Cortex of kidney (tissue), 1 donor: ENCODE measurements at places on chromosomes 13 and 19.

DNA sequence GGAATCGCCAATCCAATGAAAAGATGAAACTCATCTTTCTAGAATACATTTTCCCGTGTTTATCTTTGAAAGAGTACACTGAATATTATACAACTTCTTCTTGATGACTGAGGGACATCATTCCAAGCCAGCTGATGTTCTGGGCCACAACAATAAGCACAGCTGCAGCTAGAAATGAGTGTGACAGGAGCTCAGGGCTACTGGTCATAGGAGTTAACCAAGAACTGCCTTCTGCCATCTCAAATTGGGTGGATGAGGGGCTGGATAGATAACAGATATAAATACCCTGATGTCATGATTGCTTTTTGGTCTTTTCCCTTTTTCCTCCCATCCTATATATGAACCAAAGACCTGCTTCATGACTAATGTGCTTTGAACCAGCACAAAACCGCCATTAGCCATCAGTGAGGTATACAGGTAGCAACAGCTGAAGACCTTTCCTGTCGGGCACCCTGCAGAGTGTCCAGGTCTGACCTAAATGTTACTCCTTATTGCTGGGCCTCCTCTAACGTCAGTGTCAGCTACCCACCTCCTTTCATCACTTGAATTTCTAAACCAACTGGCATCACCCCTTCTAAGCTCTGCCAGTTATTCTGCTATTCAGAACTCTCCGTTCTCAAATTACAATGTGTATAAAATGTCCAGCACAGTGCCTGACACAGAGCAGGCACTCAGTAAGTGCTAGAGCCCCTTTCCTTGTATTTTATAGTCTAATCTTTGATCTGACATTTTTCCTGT is 178.2 kb downstream of the ENOX1 start:
- no peak for DNase-seq

- DNase-seq = no peak
Measured at GRCh38 chr19:16506961-16507360, 10.8 kb downstream of the C19orf44 start.

DNA sequence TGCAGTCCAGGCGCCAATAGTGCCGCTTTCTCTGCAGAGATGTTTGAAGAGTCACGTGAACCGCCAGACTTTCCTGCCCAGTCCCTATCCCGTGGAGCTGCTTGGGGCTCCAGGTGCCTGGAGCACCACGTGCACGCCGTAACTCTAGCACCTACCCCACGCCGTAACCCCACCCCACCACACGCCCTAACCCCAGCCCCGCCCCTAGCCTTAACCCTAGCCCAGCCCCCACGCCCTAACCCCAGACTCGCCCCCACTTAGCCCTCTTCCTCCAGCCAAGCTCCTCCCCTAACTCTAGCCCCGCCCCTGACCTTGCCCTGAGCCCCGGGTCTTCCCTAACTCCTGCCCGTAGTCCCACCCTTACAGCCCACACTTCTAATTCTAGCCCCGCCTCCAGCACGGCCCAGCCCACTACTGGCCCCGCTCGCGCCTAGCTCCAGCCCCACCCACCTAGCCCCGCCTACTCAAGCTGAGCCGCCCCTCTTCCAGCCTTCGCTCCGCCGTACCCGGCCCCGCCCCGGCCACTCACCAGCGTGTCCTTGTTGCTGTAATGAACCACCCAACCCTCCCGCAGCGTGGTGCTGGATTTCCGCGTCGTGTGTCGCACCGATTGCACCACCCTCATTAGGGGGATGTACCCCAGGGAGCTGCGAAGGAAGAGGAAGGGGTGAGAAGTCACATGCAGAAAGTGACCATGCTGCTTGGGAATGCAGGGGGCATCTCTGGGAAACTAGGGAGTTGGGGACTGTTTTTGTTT is 19.5 kb downstream of the PRKD2 start:
- DNase-seq = no peak

DNA sequence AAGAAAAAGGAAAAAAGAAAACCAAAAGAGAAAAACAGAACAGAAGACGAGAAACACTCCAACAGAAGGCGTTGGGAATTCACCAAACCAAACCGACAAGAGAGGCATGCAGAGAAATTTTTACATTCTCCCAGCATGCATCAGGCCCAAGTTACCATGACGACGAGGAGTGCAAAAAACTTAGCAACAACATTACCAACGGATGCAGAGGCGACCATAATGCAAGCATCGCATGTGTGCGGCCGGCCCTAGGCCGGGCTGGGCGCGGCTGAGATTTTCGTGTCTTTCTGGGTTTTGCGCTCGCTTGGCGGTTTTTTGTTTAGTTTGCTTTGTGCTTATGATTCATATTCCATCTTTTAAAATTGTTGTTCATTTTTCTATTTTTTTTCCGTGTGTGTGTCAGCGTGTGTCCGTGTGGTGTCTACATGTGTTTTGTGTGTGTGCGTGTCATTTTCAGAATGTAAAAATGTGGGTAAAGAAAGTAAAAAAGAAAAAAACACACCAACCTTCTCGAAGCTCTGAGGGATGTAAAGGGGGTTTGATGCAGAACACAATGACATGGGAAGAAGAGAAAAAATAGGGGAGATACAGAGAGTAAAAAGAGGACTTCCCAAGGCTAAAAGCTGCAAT is 84.9 kb downstream of the PTPRS start:
- no peak for DNase-seq

GRCh38 chr19:41744850-41745249 is 10.5 kb upstream of the CEACAM6 start:
- DNase-seq = no peak

- no peak for DNase-seq
Measured at GRCh38 chr13:53343361-53343744, 314.7 kb downstream of the OLFM4 start.

DNA sequence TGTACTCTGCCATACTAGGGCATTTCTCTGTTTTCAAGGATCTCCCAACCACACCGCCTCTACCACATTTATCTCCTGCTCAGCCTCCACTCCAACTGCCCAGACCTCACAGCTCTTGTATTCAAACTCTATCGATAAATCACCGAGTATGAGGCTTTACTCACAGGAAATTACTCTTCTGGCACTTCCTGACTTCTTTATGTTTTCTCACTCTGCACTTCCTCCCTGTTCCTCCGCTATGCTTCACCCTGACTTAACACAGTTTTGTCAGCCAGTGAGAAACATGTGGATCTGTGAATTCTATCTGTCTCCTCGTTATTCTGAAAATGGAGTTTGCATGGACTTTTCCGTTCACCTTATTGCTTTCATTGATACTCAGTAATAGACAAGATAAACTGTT is 2.6 kb upstream of the CARD8 start:
- DNase-seq = no peak

GRCh38 chr19:48696353-48697010 is 711 bp downstream of the FUT2 start:
- DNase-seq = no peak

GRCh38 chr13:22642088-22642487 is 538.7 kb upstream of the SGCG start:
- no peak for DNase-seq

DNA sequence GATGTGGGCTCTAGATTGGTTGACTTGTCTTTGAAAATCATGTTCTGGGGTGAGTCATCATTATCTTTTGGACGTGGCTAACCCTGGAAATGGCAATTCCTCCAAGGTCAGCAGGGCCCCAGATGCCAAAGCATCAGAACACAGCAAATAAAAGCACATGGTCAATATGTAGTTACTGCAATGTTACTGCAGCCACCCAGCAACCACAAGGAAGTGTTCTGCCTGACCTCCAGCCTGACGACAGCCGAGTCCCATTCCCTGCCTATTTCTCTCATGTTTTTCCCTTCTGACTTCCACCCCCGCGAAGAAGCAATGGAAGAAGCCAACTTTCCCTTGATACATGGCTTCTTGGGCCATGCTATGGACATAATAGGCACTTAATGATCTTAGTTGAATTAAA is 577.9 kb downstream of the IRS2 start:
- no peak for DNase-seq

- DNase-seq = no peak
Measured at GRCh38 chr13:47896546-47896945, 104.5 kb downstream of the SUCLA2 start.

DNA sequence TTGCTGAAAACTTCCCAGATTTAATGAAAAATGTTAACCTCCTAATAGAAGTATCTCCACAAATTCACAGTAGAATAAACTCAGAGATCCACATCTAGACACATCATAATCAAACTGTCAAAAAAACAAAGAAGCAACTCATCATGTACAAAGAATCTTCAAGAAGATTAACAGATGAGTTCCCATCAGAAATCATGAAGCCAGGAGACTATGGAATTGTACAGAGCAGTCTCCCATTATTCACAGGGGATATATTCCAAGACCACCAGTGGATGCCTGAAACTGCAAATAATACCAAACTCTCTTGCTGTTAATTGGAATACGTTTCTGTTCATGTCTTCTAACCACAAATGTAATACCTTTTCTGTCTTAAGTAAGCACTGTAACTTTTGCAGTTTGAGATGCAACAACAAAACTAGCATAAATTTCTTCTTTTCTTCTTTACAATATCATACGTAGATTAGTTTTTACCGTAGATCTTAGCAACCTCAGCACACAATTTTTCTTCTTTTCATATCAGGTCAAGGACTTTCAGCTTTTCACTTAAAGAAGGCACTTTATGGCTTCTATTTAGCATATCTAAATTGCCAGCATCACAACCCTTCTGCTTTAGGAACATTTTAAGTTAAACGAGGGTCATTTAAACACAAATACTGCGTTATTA is 70.3 kb upstream of the MIR17HG start:
- no peak for DNase-seq
